ENCODE measurements at places on chromosomes 12 and 14. TPM values are rescaled to one million over a fixed set of nuclear protein-coding genes. Genes with fewer than 3 reads are reported as not detected.

- no peak for DNase-seq
Measured at GRCh38 chr12:47207340-47207717, 127.6 kb upstream of the AMIGO2 start.

DNA sequence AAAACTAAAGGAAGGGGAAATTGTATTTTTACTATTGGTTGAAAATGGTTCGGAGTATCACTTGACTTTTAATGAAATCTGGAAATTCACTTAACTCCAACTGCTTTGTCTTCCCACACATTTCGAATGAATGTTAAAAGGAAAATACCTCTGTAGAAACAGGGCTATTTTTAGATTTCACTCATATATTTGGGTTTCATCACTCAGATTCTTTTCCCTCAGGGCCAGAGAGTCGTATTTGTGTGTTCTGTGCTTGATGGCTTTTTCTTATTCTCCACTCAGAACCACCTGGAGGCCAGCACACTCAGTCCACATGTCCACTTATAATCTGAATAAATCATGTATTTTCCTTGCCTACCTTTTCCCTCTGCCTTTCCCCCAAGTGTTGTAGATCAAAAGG, 40.0 kb downstream of the DAAM1 start:
- DNase-seq: no peak

DNA sequence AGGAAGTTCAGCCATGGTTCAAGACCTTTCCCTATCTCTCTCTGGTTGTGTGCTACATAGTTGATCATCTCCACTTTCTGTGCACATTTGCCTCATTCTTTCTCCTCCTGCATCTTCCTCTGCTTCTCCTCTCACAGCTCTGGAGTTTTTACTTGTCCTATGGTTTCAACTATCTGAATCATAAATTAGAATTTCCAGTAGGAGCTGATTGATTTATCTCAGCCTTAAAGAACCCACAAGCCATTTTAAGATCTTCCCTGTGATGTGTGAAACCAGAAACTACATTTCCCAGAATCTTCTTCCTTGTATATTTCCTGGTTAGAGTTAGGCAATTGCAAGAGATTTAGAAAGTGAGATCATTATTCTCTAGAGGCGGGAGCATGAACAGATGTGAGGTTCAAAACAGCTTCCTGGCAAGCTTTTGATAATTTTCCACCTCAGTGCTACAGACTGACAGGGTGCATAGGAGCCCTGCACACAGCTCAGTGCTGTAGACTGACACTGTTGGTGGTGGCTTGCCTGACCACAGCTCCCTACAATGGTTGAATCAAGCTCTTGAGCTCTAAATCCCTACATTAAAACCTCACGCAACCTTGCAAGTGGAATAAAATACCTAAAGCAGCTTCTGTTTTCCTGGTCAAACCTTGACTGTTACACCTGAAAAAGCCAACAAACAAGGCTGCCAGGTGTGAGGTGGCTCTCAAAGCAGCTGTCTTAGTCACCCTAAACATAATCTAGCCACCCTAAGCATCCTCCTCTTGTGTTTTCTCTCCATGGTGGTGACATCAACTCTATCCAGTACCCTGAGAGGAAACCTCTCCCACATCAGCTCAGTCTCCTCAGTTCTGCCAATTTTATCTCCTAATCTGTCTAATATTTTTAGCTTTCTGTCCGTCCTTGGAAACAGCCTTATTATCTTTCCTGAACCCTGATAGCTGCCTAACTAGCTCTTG, 21.5 kb upstream of the IFNG start:
- peak; percentile 17 for DNase-seq

DNA sequence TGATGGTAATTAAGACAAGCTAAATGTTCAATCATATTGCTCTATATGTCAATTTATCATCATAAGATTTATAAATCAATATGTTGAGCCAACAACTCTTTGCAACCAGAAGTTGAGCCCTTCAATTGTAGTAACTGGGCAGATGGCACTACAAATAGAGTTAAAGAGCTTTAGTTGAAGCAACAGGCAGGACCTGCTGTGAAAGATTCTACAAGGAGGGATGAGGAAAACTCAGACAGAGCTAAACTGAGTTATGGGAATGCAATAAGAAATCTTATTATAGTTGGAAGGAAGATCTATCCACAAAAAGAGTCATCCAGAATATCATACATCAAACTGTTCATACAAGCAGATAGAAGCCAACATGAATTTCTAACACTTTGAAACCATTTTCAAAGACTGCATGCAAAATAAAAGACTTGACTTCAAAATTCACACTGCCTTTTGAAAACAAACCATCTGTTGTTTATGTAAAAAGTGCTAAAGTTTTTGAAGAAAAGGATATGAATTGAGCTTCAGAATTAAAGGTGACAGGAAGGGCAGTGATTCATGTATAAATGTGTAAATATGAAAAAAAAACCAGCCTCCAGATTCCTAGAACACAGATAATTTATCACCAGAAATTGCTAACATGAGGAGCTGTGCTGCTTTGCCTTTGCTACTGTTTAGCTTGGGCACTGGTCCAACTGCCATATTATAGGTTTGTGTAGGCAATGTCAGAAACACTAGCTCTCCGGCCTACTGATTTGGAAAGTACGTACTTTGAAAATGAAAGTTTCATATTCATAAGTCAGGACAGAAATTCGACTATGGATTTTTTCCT, 133.2 kb downstream of the SLC35F4 start:
- no peak for DNase-seq

DNA sequence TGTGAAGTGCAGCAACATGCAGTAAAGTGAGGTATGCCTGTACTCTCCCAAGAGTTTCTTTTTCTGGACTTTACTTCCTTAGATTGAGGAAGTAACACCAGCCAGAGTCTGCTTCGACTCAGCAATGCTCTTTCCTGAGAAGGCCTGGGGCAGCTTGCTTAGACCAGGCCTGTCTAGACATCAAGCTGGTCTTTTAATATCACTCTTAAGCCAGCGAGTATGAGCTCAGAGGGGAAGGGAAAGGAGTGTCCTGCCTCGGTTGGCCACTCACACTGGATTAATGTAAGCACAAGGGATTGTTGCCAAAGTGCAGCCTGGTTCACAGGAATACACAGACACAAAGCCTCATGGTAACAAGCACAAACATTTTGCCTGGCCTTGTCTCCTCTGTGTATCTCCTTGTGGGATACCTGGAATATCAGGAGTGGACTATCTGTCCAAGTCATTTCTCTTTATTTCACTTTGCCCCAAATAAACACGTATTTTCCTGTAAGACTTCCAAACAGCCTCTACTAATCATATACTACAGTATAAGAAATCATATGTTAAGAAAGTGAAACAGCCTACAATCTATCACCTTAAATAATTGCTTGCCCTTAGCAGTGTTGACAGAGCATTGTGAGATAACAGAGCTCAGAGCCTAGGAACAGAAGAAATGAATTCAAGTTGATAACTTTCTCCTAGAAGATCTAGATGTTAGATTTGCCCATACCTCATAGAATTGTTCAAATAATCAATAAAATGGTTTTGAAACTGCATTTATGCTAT, 121.2 kb upstream of the DAAM1 start:
- DNase-seq: no peak

GRCh38 chr14:59202031-59202430, 13.6 kb downstream of the DAAM1 start:
- no peak for DNase-seq

DNA sequence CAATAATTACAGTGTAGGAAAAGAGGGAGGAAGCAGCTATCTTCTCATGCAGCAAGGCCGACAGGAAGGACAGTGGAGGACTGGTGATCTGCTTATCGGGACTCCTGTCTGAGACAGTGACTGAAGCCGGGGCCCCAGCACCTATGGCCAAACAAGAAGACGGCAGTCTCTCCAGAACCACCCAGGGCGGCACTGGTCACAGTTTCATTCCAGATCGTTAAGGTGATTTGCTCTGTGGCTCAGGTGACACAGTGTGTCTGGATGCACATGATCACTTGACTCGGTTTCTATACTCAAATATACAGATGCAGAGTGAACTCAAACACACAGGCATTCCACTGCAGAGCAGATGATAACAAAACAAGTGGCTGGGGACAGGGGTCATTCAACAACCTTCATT, 52.1 kb upstream of the CORO1C start:
- DNase-seq: no peak

DNA sequence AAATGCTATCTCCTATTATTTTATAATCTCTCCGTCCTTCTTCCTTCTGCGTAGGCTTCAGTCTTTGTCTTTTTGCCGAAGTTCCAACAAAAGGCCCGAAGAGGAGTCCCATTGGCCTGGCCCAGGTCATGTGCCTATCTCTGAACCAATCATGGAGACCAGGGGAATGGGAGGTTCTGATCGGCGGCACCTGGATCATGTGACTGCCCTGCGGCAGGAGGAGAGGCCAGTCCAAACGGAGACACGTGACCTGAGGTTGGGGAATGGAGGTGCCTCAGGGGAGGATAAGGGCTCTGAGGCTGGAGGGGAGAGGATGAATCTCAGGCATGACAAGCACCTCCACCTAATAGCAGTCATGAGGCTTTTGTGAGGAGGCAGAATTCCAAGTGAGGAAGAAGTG, 86.0 kb downstream of the AACS start:
- no peak for DNase-seq

- no peak for DNase-seq
Measured at GRCh38 chr12:49301760-49302159, 6.8 kb downstream of the PRPH start.

DNA sequence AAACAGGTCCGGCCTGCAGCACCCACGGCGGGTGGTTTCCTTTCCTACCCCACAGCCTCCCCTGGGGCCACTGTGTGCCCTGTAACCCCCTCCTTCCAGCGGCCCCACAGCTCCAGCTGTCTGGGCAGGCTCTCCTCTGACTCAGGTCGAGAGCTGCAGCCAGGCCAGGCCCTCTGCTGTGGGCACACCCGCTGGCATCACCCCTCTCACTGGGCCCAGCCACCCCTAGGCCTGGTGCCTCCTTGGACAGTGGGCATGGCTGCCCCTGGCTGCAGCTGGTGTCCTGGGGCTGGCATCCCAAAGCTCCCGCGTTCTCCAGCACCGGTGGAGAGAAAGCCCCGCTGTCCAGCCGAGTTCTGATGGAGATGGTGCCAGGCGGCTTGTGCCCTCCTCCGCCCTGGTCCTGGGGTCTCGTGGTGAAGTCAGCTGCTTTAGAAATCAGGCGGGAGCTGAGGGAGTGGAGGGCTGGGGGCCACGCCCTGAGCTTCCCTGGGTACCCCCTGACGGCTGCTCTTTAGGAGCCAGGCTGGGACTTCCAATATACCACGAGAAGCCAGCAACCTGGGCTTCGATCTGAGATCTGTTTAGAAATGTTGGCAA, 114.9 kb downstream of the KIF26A start:
- no peak for DNase-seq

DNA sequence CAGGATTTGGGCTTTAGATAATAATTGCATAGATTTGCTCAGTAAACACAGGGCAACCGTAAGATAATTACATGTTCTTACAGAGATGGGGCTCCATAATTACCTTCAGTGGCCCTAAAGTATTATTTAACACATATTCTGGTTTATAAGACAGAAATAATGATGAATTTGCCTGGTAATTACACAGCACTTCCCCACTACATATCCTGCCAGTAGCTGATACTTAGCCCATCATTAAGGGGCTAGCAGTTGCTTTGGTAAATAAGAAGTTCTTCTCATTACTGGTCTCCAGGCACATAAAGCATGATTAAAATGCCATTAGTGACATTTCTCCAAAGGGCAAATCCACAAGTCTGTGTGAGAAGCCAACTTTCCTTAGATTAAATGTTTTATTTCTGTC, 158.7 kb downstream of the NUAK1 start:
- no peak for DNase-seq

DNA sequence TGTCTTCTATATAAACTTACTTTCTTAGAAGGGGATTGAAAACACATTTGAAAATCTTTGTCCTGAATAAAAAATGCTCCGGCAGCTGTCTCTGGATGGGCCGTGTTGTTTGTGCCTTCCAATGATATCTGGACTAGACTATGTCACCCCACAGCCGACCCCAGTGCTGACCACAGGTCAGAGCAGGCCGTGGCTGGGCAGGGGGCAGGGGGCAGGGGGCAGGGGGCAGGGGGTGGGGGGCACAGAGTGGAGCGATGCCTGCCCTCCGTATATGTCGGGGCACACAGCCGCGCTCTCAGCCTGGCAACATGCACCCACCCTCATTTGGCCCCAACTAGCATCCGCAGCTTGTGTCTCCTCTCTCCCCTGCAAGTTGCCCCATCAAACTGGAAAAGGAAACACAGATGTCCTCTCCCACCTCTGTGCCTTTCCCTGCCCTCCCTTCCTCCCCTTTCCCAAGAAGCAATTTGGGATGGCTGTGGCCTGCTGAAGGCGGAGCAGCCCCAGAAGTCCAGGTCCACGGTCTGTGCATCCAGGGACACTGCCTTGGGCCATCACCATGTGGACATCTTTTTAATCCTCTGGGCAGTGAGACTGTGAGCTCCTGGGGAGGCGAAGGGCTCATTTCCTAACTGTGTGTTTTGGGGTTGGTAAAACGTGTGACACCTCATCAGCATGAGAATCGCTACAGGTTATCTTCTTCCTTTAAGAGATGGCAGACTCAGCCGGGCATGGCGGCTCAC, 295.7 kb upstream of the RTL1 start:
- DNase-seq: no peak

DNA sequence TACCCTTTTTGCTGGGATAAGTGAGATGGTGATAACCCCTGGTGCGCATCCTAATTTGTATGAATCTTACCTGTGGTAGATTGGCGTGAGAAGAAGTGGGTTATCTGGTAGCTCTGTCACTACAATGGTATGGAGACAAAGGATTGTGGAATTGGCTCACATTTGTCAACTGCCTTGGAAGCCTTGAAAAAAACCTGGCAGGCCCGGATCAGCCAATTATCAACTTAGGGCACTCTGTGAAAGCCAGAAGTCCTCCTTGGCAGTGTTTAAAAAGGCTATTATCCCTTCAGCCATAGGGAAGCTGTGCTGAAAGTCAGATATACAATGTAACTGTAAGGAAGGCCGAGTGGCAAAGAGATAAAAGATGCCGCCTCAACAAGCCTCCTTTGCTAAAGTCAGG, 56.5 kb downstream of the WASHC3 start:
- no peak for DNase-seq

CLEC2B gene
- total RNA-seq: 8.9 TPM

OAS2 gene
- total RNA-seq: 27.8 TPM

HECTD4 gene
- 17.4 TPM for total RNA-seq

AVPR1A gene
- 0.05 TPM for total RNA-seq

AKAP3 gene
- 0.92 TPM for total RNA-seq

CISTR gene
- total RNA-seq: not detected
